ENCODE measurements at places on chromosomes 7 and 10. TPM values are rescaled to one million over a fixed set of nuclear protein-coding genes. Genes with fewer than 3 reads are reported as not detected.

Gene C10orf67
- total RNA-seq, result not detected

Gene PSD
- total RNA-seq, result 5.4 TPM

Gene SPDYE5
- total RNA-seq, result 0.29 TPM

Gene MYL10
- total RNA-seq, result not detected

Gene RHBDD2
- total RNA-seq, result 53.2 TPM

- no peak overlapping the region for H3K4me3 ChIP-seq
- H3K27me3 ChIP-seq, result no peaks in the 10 kb centered on the region
- no peak for DNase-seq
- no peaks in the 10 kb centered on the region for H3K36me3 ChIP-seq
These were observed 249.6 kb downstream of the GPAM start for GRCh38 chr10:111933937-111934336.

- H3K4me1 ChIP-seq, result no peaks in the 10 kb centered on the region
- H3K4me3 ChIP-seq, result no peak overlapping the region
- no peak overlapping the region for H3K27ac ChIP-seq
- DNase-seq, result no peak
These were observed 296.4 kb upstream of the MBL2 start for GRCh38 chr10:53069013-53069412.

DNA sequence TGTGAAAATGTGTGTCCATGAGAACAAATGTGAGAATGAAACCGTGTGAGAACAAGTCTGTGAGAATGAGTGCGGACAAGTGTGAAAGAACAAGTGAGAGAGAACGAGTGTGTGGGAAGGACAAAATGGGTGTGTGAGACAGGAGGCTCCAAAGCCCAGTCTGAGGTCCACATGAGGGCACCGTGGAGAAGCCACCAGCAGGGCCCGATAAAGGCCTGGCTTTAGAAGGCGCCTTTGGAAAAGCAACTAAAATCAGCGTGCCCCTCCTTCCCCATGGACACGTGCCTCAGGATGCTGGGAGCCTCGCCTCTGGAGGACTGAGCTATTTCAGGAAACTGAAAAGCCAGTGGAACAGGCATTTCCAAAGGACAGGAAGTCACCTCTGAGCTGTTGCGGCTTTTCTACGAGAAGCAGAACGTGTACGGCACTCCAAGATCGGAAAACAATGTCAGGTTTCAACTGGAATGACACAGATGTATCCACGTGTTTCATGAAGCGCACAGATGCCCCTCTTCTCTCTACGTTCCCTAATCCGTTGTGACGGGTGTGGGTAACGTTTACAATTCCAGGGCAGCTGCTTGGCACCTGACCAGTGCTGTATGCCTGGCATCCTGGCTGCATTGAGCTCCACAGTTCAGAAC lies 46.4 kb downstream of the ESYT2 start:
- H3K36me3 ChIP-seq, result peaks cover 34% of the 10 kb centered on the region
- H3K27me3 ChIP-seq, result no peaks in the 10 kb centered on the region
- H3K4me1 ChIP-seq, result peaks cover 27% of the 10 kb centered on the region
- H3K4me3 ChIP-seq, result no peak overlapping the region

DNA sequence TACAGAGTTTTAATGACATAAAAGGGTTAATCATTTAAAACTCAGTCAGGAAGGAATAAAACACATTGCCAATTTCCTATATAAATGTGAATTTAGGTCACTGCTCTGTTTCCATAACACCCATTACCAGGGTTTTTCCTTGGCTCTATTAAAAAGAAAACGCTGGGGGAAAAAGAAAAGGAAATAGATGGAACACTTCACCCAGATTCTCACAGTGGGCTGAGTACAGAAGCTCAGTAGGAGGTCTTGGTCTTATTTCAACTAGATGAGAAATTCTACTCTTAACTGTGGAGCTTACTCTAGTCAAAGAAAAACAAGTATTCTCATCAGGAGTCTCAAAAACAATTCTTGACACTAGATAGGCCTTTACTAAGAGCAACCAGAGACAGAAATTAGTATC lies 36.5 kb downstream of the GLUD1 start:
- DNase-seq, result no peak
- H3K36me3 ChIP-seq, result peaks cover 66% of the 10 kb centered on the region
- no peaks in the 10 kb centered on the region for H3K27me3 ChIP-seq
- H3K4me1 ChIP-seq, result no peaks in the 10 kb centered on the region

DNA sequence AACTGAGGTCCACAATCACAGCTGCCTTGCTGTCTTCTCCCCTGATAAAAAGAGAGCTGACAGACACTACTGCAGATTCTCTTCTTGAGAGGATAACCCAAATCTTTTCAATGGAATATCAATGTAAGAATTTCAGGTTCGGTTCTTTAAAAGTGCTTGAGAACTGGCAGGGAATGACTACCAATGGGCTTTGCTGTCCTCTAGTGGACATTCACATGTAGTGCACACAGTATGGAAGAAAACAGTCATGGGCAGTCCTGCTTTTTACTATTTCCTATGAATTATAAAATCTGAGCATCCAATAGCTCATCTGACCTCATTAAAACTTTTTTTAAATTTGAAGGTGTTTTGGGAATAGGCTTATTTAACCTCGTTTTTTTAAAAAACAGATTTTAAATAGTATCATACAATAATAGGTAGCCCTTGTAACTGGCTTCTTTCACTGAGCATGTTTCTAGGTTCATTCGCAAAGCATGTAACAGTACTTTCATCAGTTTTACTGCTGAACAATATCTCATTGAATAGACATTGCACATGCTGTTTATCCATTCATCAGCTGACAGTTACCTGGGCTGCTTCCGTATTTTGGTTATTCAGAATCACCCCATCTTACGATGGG lies 18.3 kb downstream of the FZD9 start:
- H3K4me3 ChIP-seq, result no peak overlapping the region
- H3K4me1 ChIP-seq, result no peaks in the 10 kb centered on the region
- no peak overlapping the region for H3K27ac ChIP-seq
- H3K27me3 ChIP-seq, result no peaks in the 10 kb centered on the region

GRCh38 chr7:88826222-88826621 lies 30.7 kb upstream of the TEX47 start:
- no peak overlapping the region for H3K4me3 ChIP-seq
- no peak overlapping the region for H3K27ac ChIP-seq
- H3K27me3 ChIP-seq, result no peaks in the 10 kb centered on the region

GRCh38 chr7:154906201-154906600 lies 96.7 kb downstream of the PAXIP1 start:
- no peak overlapping the region for H3K4me3 ChIP-seq
- no peak overlapping the region for H3K27ac ChIP-seq
- no peak for DNase-seq
- no peaks in the 10 kb centered on the region for H3K4me1 ChIP-seq

DNA sequence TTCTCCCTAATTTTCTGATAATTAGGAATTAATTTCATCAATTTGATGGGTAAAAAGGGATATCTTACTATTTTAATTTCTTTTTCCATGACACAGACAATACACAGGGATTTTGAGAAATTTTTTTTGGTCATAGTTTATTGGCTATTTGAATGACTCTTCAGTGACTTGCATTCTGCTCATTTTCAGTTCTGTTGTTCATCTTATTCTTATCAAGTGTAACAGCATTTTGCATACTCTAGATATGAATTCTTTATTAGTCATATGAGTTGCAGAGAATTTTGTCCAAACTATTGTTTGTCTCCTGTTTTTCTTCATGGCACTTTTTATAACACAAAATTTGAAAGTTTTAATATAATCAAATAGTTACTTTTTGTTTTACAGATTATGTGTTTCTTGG lies 41.7 kb downstream of the MKLN1 start:
- H3K27me3 ChIP-seq, result no peaks in the 10 kb centered on the region
- no peak overlapping the region for H3K4me3 ChIP-seq
- no peaks in the 10 kb centered on the region for H3K36me3 ChIP-seq
- DNase-seq, result no peak

GRCh38 chr7:2820508-2820934 lies 23.6 kb downstream of the GNA12 start:
- H3K4me1 ChIP-seq, result no peaks in the 10 kb centered on the region
- no peaks in the 10 kb centered on the region for H3K36me3 ChIP-seq
- H3K4me3 ChIP-seq, result no peak overlapping the region

DNA sequence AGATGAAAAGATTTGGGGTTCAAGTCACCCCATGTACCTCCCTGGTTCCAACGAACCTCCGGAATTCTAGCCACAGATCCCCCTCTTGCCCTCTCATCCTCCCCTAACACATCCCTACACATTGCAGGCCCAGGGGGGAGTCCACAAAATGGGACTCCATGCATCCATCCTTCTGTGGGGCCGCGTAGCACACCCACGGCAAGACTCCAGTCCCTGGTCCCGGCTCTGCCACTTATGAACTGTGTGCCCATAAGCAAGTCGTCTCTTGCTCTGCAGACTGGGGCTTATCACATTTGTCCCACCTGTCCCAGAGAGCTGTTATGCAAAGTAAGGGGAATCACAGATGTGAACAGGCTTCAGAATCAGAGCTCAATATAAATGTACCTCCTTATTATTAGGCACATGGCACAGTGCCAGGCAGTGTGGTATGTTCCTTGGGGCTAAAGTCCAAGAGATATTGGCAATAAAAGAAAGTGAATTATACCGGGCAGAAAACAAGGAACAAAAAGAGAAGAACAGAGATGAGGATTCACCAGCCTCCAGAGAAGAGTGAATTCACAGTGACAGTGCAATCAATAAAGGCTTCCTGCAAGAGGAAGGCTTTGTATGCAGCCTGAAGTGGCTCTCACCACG lies 73.9 kb downstream of the KCNMA1 start:
- H3K27ac ChIP-seq, result no peak overlapping the region
- no peak overlapping the region for H3K4me3 ChIP-seq
- no peaks in the 10 kb centered on the region for H3K36me3 ChIP-seq

GRCh38 chr7:149205690-149206381 lies 10.5 kb downstream of the ZNF282 start:
- H3K27me3 ChIP-seq, result no peaks in the 10 kb centered on the region
- peaks cover 7% of the 10 kb centered on the region for H3K4me1 ChIP-seq
- DNase-seq, result no peak
- no peak overlapping the region for H3K4me3 ChIP-seq
- H3K36me3 ChIP-seq, result peaks cover 36% of the 10 kb centered on the region

DNA sequence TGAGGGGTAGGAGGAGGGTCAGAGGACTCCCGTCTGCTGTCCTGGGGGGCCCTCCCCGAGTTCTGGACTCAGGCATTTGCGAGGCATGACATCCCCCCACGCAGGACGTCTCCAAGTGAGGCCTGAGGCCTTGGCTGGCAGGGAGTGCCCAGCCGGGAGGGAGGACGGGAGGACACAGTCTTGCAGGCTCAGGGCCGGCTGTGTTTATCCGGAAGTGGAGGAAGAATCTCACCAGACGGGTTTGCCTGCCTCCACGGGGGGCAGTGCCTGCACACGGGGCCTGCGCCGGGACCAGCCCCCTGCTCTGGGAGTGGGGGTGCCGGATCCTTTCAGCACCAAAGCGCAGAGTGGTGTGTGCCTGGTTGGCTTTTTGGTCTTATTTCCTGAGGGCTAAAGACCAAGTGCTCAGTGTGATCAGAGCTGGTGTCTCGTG lies 10.9 kb downstream of the PWWP2B start:
- H3K36me3 ChIP-seq, result no peaks in the 10 kb centered on the region
- no peak for DNase-seq
- H3K4me1 ChIP-seq, result peaks cover 4% of the 10 kb centered on the region
- H3K4me3 ChIP-seq, result no peak overlapping the region
- no peaks in the 10 kb centered on the region for H3K27me3 ChIP-seq

- no peak for DNase-seq
- no peaks in the 10 kb centered on the region for H3K27me3 ChIP-seq
- H3K4me3 ChIP-seq, result no peak overlapping the region
These were observed 18.1 kb downstream of the COL1A2 start for GRCh38 chr7:94412762-94413322.

GRCh38 chr7:111911166-111911961 lies 294.8 kb downstream of the DOCK4 start:
- no peak overlapping the region for H3K4me3 ChIP-seq
- H3K27me3 ChIP-seq, result no peaks in the 10 kb centered on the region
- no peak overlapping the region for H3K27ac ChIP-seq
- no peak for DNase-seq

GRCh38 chr10:117086546-117086945 lies 51.5 kb downstream of the VAX1 start:
- no peaks in the 10 kb centered on the region for H3K27me3 ChIP-seq
- no peak overlapping the region for H3K27ac ChIP-seq
- no peaks in the 10 kb centered on the region for H3K36me3 ChIP-seq
- DNase-seq, result no peak
- H3K4me1 ChIP-seq, result no peaks in the 10 kb centered on the region

GRCh38 chr7:19116121-19117090 lies 1.0 kb downstream of the TWIST1 start:
- peaks cover 23% of the 10 kb centered on the region for H3K27me3 ChIP-seq
- no peak overlapping the region for H3K4me3 ChIP-seq
- no peaks in the 10 kb centered on the region for H3K36me3 ChIP-seq
- DNase-seq, result no peak

All from CD4-positive, alpha-beta memory T cell (primary cell).